ENCODE measurements at places on chromosomes 2 and 18. TPM values are rescaled to one million over a fixed set of nuclear protein-coding genes. Genes with fewer than 3 reads are reported as not detected.
A peak's percentile ranks its signal among the peaks of the same experiment; 100 is the strongest.

ANTXR1 gene
- 24.5 TPM for total RNA-seq

CAVIN2 gene
- total RNA-seq: 4.8 TPM

CRYGB gene
- not detected for total RNA-seq

CD28 gene
- not detected for total RNA-seq

FIGN gene
- total RNA-seq: 4.5 TPM

LOXL3 gene
- 13.3 TPM for total RNA-seq

AFTPH gene
- 50.9 TPM for total RNA-seq

CRYGD gene
- total RNA-seq: not detected

CAPN14 gene
- total RNA-seq: 0.33 TPM

COLEC12 gene
- total RNA-seq: 23.2 TPM

DNA sequence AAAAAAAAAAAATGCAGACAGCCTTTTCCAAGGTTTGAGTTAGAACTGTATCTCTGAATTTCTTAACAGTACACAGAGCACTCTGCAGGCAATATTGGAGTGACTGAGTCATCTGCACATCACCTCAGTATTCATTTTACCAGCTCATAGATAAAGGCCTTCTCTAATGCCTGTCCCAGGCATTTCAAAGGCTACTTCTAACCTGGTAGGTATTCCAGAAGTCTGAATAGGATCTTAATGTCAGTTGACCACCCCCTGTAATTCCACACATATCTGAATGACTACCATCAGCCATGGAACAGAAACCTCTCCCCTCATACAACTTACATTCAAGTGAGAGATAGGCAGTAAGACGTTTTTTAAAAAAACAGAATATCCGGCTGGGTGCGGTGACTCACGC, 9.0 kb downstream of the METTL21A start:
- no peaks in the 10 kb centered on the region for H3K27me3 ChIP-seq
- H3K4me1 ChIP-seq: peaks cover 13% of the 10 kb centered on the region
- H3K27ac ChIP-seq: peak overlapping the region; percentile 83
- H3K36me3 ChIP-seq: no peaks in the 10 kb centered on the region
- peak; percentile 6 for DNase-seq

GRCh38 chr2:152065945-152066344, 32.9 kb downstream of the CACNB4 start:
- no peaks in the 10 kb centered on the region for H3K27me3 ChIP-seq
- no peak overlapping the region for H3K27ac ChIP-seq
- DNase-seq: no peak
- no peaks in the 10 kb centered on the region for H3K36me3 ChIP-seq
- no peaks in the 10 kb centered on the region for H3K4me1 ChIP-seq
- H3K4me3 ChIP-seq: no peak overlapping the region

GRCh38 chr2:200640176-200640575, 54.4 kb downstream of the AOX1 start:
- no peak for DNase-seq
- no peaks in the 10 kb centered on the region for H3K36me3 ChIP-seq
- H3K4me1 ChIP-seq: no peaks in the 10 kb centered on the region
- no peak overlapping the region for H3K27ac ChIP-seq
- H3K27me3 ChIP-seq: no peaks in the 10 kb centered on the region
- no peak overlapping the region for H3K4me3 ChIP-seq

- no peak overlapping the region for H3K4me3 ChIP-seq
- no peak overlapping the region for H3K27ac ChIP-seq
- DNase-seq: no peak
Measured at GRCh38 chr2:138116456-138116855, 152.2 kb downstream of the HNMT start.

DNA sequence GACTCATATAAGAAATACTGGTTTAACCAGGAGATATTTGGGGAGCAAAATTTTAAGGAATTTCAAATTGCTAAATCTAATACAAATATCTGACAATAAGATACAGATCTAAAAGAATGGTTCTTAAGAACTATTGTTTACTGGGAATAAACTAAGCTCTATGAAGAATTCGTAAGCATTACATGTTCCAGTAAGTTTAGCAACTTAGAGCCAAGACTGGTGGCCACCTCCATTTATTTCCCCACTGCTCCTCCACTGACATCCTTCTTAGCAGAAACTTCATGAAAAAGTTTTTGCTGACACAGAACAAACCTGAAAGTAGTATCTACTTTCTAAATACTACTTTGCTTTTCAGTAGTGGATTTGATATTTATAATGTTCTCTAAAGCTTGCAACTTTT, 83.0 kb downstream of the ACSL3 start:
- no peaks in the 10 kb centered on the region for H3K4me1 ChIP-seq
- no peaks in the 10 kb centered on the region for H3K36me3 ChIP-seq
- H3K27ac ChIP-seq: no peak overlapping the region
- no peak overlapping the region for H3K4me3 ChIP-seq

DNA sequence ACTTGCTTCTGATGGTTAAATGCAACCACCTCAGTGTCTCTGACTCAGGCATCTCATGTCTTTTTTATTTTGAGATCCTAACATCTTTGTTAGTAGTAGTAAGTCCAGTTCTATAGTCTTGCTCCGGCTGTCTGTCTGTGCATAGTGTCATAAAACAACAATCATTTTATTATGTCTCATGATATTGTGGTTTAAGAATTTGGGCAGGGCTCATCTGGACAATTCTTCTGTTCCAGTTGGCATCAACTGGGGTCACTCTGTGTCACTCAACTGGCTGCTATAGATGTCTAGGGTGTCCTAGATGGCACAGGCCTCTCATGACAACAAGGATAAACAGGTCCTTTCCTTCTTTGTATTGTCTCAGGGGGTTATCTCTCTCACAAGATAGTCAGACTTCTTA, 299.6 kb upstream of the ZNF521 start:
- no peak overlapping the region for H3K4me3 ChIP-seq
- H3K36me3 ChIP-seq: no peaks in the 10 kb centered on the region
- H3K4me1 ChIP-seq: no peaks in the 10 kb centered on the region

- no peaks in the 10 kb centered on the region for H3K4me1 ChIP-seq
- DNase-seq: no peak
- H3K4me3 ChIP-seq: no peak overlapping the region
- H3K36me3 ChIP-seq: no peaks in the 10 kb centered on the region
- H3K27ac ChIP-seq: no peak overlapping the region
Measured at GRCh38 chr2:79446313-79446712, 66.5 kb upstream of the CTNNA2 start.

DNA sequence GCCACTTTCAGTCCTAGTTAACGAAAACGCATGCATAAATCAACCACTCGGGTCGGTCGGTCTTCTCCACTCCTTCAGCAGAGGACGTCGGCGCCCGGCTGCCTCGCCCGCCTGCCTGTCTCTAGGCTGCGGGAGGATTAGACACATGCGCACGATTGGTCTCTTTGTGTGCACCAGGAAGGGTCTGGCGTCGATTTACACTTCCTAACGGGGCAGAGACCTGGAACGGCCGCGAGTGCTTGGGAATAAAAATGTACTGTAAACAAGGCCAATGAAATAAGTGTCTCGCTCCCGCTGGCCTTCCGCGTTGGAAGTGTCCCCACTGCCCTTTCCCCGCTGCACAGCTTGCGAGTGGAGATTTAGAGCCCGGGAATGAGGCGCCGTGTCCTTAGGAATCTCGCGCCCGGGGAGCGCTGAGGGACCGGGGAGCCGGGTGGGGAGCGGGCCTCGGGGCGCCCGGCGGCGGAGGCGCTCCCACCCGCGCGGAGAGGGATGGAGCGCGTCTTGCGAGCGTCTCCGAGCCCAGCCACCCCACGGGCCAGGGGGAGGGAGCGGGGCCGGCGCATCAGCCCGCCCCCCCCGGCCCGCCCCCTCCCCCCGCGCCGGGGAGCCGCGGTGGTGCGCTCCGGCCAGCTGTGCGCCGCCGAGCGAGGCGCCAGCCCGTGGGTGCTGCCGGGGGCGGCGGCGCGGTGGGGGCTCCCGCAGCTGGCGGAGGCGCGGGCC, at the start of gene DOK6:
TSS of gene DOK6 (plus strand) at position 636 of the 723 bp plus-strand sequence.
- H3K27ac ChIP-seq: peak within 1 kb of the TSS; percentile 68
- no peaks in the 10 kb centered on the region for H3K36me3 ChIP-seq
- peaks cover 24% of the 10 kb centered on the region for H3K27me3 ChIP-seq
- peak within 1 kb of the TSS; percentile 81 for H3K4me3 ChIP-seq

GRCh38 chr18:3468066-3468705, 18.2 kb downstream of the TGIF1 start:
- no peak overlapping the region for H3K27ac ChIP-seq
- no peak for DNase-seq
- H3K4me3 ChIP-seq: no peak overlapping the region
- no peaks in the 10 kb centered on the region for H3K4me1 ChIP-seq

- no peaks in the 10 kb centered on the region for H3K4me1 ChIP-seq
- H3K4me3 ChIP-seq: no peak overlapping the region
- H3K27ac ChIP-seq: no peak overlapping the region
- no peaks in the 10 kb centered on the region for H3K27me3 ChIP-seq
- no peak for DNase-seq
- no peaks in the 10 kb centered on the region for H3K36me3 ChIP-seq
Measured at GRCh38 chr2:136305517-136306192, 187.7 kb upstream of the CXCR4 start.

GRCh38 chr2:43333101-43333655, 106.8 kb upstream of the ZFP36L2 start:
- H3K36me3 ChIP-seq: no peaks in the 10 kb centered on the region
- no peak for DNase-seq
- H3K27ac ChIP-seq: peak overlapping the region; percentile 22
- no peak overlapping the region for H3K4me3 ChIP-seq

DNA sequence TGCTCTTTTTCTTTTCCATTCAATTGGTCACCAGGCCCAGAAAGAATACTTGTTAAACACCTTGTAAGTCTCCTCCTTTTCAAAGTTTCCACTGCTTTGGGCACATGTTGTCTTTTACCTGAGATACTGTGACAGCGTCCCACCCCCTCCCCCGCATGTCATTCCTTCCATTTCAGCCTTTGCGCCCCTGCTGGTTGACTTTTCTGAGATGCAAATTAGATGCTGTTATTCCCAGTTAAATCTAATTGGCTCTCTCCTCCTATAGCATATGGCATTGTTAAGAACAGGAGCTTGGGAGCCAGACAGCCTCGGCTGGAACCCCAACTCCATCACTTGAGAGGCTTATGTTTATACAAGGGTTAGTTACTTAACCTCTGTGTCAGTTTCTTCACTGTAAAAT, 80.3 kb upstream of the GAREM1 start:
- DNase-seq: peak; percentile 31
- no peak overlapping the region for H3K4me3 ChIP-seq
- no peaks in the 10 kb centered on the region for H3K4me1 ChIP-seq

DNA sequence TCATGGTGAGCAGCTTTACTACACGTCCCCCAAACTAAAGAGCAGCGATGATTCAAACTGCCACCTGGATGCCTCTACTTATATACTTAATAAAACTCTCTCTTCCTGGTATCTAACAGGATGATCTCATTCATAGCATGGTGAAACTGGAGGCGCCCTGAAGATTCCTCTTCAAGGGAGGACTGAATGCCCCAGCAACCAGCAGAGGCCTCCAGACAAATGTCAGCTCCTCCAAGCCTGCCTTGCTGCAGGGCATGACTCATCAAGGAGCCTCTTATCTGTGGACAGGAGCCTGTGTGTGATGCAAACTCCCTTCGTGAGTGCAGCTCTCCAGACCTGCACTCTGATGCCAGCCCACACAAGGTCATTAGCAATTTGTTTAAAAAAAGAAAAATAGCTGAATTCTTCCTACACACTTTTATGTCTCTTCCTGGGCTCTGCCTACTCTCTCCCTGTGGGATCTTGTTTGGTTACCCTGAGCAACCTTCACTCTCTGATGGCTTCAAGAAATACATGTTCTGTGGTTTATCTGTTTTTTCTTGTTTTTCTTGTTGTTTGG, 30.2 kb downstream of the LONRF2 start:
- H3K27me3 ChIP-seq: no peaks in the 10 kb centered on the region
- peak; percentile 94 for DNase-seq
- peaks cover 25% of the 10 kb centered on the region for H3K4me1 ChIP-seq
- peak overlapping the region; percentile 98 for H3K27ac ChIP-seq

DNA sequence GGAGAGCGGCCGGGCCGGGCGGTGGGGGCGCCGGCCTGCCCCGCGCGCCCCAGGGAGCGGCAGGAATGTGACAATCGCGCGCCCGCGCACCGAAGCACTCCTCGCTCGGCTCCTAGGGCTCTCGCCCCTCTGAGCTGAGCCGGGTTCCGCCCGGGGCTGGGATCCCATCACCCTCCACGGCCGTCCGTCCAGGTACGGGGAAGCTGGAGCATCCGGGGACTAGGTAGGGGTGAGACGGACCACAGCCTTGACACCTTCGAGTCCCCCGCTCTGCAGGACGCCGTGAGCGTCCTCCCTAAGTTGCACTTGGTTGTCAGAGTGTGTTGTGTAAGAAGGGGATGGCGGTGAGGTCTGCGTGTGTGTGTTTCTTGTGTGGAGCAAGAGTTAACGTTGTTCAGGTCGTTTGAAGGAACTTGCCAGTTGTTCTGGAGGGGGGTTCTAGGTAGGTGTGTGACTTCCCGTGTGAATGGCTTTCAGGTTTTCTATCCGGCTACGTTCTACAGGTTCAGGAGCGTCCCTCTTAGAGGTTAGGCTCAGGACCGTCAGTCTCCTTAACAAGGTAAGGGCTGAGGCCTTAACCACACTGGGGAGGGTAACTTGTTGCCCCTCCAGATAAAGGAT, 393 bp downstream of the IL1R1 start:
- no peak for DNase-seq
- no peaks in the 10 kb centered on the region for H3K27me3 ChIP-seq
- H3K27ac ChIP-seq: peak overlapping the region; percentile 98
- H3K4me1 ChIP-seq: peaks cover 17% of the 10 kb centered on the region
- H3K36me3 ChIP-seq: no peaks in the 10 kb centered on the region
- peak overlapping the region; percentile 56 for H3K4me3 ChIP-seq

GRCh38 chr2:173296235-173296634, 58.4 kb upstream of the CDCA7 start:
- H3K27me3 ChIP-seq: no peaks in the 10 kb centered on the region
- H3K4me1 ChIP-seq: no peaks in the 10 kb centered on the region
- DNase-seq: no peak
- no peak overlapping the region for H3K27ac ChIP-seq

DNA sequence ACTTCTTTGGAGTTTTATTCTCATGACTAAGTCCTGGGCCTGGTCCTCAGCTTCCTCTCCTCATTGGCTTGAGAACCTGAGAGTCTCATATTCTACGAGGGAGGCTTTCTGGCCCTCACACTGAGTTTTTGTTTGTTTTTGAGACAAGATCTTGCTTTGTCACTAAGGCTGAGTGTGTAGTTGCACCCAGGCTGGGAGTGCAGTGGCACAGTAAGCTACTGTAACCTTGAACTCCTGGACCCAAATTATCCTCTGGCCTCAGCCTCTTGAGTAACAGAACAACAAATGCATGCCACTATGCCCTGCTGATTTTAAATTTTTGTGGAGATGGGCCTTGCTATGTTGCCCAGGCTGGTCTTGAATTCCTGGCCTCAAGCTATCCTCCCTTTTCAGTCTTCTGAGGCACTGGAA, 22.6 kb downstream of the PRKRA start:
- no peak for DNase-seq
- no peaks in the 10 kb centered on the region for H3K4me1 ChIP-seq
- no peak overlapping the region for H3K4me3 ChIP-seq
- H3K36me3 ChIP-seq: no peaks in the 10 kb centered on the region

GRCh38 chr2:38248255-38248654, 128.8 kb downstream of the ATL2 start:
- no peak overlapping the region for H3K27ac ChIP-seq
- H3K4me1 ChIP-seq: no peaks in the 10 kb centered on the region
- H3K4me3 ChIP-seq: no peak overlapping the region
- DNase-seq: no peak
- H3K27me3 ChIP-seq: no peaks in the 10 kb centered on the region
- H3K36me3 ChIP-seq: no peaks in the 10 kb centered on the region

Data from hepatocyte (in vitro differentiated cells).